ENCODE measurements at places on chromosomes 6 and 20.

DNA sequence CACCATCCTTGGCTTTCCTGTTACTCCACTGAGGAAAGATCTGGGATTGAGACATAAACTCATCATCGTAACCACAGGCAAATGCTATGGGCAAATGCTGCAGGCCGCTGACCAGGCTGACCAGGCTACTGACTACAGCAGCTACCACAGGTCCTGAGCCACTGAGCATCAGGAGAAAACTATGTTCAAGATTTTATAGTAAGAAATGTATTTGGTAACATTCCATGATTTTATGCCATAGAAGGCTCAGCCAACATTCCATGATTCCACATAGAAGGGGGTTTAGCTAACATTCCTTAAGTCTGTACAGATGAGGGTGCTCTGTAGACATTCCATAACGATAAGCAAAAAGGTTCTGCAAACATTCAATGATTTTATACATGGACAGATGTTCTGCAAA is 16.1 kb upstream of the B4GALT5 start:
- DNase-seq, result peak; percentile 81

GRCh38 chr6:25136854-25137253 is 142.3 kb upstream of the CARMIL1 start:
- DNase-seq, result no peak

DNA sequence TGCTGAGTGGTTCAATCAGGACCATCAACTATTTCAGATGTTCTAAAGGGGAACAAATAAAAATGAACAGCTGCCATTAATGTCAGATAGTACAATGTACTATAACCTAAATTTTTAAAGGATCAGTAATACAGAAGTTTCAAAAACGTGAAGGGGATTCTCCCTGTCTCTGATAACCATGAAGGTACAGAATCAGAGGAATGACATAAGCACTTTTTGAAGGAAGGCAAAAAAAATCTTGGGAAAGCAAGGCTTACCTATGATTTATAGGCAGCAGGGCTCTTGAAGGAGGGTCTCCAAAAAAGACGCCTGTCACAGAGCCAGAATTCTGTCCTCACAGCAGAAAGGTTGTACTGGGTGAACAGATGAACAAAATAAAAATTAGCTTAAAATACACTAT is 20.1 kb downstream of the DEK start:
- DNase-seq, result no peak

DNA sequence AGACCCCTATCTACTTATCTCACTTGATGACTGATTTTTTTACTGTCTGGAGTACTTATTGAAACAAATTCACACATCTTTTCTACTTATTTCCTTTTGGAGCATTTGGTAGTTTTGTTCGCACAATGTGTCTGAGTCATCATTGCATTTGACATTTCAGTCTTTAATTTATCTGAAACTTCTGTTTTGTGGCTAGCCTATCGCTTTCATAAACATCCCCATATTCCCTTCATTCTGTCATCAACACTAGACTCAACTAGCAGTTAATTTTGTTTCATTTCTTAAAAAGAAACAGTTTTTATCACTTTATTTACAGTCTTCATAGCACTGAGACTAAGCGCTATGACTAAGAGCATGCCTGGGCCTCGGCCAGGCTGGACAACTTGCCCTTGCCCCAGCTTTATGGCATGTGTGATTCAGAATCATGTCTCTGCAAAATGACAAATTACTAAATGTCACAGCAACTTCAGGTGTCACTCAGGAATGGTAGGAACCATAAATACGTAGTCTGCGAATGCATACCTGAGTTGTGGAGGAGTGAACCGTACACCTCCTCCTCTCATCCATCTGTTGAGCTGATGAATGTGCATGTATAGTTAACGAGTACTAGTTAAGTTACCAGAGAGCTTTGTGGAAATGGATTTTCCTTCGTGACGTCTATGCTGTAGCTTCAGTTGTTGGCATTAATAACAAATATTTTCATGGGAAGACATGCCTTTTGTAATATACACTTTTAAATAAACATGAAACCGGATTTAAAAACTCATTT is 16.2 kb downstream of the L3MBTL3 start:
- peak; percentile 58 for DNase-seq

DNA sequence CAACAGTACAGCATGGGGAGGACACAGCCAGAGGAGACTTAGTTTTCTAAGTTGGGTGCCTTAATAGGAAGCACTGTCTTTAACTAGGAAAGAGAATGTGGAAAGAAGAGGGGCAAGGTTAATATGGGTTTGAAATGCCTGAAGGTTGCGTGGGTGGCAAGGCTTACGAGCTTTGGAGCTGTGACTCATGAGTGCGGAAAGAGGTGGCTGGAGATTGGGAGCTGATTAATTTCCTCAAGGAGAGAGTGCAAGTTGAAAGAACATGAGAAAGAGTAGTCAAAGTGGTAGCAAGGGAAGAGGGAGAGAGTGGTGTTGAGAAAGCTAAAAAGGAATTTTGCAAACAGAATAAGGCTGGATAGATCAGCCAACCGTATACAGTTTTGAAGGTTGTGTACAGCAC is 315.1 kb upstream of the PRND start:
- DNase-seq, result peak; percentile 45

- no peak for DNase-seq
Observed at GRCh38 chr20:33481431-33481941, 8.4 kb upstream of the CBFA2T2 start.

- DNase-seq, result no peak
Observed at GRCh38 chr6:44564906-44565524, 177.5 kb downstream of the CDC5L start.

DNA sequence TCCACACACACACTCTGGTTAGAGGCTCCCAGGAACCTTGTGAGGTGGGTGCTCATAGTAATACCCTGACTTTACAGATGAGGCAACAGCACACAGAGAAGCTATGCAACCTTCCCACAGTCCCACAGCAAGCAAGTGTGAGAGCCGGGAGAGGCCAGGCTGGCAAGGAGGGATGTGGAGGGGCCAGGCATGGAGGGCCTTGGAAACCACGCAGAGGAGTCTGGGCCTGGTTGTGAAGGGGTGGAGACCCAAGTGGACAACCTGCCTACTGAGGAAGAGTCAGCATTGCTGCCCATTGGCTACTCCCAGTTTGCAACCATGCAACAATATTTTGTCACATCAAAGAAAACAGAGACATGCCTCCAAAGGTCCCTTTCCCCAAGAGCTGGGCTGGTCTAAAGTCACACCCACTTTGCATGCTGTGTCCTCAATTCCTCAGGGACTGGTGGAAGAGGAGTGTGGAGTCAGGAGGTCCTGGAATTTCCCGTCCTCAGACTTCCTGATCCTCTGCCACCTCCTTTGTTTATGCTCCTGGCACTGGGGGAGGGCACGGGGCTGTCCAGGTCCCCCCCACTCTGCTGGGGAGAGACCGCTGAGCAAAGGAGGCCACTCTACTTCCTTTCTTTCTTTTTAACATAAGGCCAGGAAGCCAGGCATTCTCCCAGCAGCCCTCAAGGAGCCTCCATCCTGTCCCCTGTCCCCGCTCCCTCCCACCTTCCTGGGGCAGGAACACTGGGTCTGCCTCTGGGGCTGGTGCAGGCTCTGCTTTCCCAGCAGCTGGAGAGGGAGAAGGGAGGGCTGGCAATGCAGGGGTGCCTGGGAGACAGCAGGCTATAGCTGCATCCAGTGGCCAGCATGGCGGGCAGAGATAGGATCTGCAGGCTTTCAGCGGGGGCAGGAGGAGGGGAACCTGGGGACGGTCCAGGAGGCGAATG is 68.3 kb downstream of the NOL4L start:
- no peak for DNase-seq

DNA sequence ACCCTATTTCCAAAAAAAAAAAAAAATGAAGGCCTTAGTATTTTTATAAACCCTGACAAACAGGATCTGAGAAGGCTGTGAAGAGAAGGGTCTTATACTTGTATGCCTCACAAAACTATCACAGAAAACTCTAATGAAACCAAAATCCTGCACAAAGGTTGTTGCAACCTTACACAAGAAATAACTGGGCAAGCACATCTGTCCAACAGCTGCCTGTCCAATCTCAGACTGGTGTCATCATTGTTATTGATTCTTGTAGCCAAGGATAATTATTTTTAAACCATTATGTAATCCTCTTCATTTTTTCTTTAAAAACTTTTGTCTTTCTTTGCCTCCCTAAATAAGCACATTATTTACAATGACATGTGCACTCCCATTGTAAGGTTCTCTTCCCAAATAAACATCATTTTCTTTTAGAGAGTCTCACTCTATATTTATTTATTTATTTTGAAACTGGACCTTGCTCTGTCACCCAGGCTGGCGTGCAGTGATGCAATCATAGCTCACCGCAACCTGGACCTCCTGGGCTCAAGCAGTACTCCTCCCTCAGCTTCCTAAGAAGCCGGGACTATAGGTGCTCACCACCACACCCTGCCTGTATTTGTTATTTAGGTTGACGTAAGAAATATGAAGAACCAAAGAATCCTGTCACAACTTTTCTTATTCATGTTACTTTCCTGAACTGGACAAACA is 697.1 kb downstream of the DOK5 start:
- DNase-seq, result no peak

- no peak for DNase-seq
Observed at GRCh38 chr6:24980507-24981385, 45.0 kb upstream of the RIPOR2 start.

- DNase-seq, result no peak
Observed at GRCh38 chr20:24033151-24033550, 44.6 kb upstream of the GGTLC1 start.

DNA sequence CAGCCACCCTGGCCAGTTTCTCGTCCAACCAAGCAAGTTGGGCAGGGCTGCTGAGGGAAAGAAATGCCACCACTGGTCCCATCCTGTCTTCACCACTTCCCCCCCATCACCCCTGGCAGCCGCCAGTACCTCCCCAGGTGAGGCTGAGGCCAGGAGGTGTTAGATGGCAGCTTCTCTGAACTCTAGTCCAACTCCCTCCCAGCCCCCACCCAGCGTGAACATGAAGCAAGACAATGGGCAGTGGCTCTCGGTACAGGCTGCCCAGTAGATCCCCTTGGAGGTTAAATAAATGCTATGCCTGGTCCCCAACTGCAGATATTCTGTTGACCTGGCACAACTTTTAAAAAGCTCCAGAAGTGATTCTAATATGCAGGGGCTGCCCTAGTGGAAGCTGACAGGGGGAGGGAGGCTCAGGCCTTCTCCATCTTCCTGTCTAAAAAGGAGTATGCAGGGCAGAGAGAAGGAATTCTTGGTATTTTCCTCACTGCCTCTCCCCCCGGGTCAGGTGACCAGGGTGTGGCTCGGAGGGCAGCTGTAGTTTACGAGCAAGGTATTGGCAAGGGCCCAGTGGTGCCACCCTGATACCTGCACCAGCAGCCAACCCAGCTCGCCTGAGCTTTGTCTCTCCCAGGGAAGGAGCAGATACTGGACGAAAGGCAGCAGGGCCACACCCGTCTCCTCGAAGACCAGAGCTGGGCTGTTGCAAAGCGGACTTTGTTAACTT is 25.7 kb downstream of the KCNK5 start:
- DNase-seq, result no peak

GRCh38 chr6:146865756-146866379 is 267.1 kb downstream of the ADGB start:
- no peak for DNase-seq

DNA sequence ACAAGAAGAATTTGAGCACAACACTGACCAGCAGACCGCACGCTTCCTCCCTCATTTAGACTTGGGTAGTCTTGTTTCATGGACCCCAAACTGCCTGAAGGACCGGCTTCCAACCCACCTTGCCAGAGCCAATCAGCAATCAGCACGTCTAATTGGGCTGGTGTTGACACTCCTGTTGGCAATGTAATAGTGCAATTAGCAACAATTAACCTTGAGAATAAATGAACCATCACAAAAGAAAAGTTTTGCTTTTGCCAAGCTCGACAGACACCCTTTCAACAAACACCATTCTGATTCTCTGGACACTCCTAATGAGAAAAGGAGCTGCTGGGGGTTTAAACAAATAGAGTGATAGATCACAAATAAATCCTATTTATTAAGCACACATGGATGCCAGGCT is 61.0 kb downstream of the EDN3 start:
- DNase-seq, result no peak

GRCh38 chr6:130890521-130890971 is 63.3 kb downstream of the SMLR1 start:
- peak; percentile 78 for DNase-seq

GRCh38 chr6:135854799-135855198 is 3.3 kb downstream of the PDE7B start:
- DNase-seq, result no peak

DNA sequence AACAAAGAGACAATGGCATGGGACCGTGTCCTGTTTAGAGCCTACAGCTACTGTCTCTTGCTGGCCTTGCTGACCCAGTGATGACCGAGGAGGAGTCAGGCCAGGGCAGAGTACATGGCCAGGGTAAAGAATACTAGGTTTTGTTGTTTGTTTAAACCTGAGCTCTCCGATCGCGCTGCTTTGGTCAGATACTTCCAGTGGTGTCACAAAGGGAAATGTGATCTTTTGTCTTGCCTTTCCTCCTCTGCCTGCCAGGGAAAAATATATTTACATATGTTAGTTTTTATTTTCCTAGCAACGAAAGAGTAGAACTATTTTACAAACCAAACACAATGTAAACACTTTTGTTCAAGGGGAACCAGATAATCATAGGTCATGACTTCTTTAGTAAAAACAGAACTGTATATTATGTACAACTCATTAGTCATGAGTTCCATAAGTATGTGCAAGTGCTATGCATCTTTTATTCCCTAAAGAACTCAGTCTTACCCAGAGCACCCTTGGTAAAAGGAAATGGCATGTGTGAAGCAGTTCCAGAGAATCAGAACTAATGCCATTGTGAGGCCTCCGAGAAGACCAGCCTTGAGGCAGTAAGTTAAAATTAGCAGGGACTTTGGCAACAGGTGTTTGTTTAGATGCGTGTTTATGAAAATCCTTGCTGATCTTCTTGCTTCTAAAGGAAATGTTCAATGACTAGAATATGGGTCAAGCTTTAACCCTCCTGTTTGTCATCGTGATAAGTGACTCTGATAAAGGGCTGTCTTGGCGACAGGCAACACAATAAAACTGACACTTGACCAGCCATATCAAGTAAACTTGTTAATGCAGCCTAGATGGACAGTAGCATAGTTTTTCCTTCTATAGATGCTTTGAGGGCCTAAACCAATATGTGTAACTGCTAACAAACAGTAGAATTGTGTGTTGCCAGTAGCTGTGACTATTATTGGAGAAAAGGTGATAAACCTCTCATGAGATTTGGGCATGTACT is 204.6 kb downstream of the NKAIN2 start:
- DNase-seq, result no peak

DNA sequence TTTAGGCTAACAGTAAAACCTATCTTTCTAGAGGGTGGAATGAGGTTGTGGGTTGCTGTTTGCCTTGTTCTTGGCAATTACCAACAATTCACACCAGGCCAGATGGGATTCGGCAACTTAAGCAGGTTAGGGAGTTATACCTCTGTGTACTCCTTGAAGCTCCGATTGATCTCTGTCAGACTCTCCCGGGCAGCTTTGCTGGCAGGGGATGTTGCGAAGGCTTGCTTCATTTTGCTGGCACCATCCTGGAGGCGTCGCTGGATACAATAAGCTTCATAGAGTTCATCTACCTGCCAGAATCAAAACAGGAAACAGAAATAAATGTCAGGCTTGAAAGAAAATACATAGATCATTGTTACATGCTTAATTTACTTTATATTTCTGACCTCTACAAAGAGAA is 66.4 kb upstream of the ARMH2 start:
- no peak for DNase-seq

- DNase-seq, result no peak
Observed at GRCh38 chr6:106801256-106801655, 171.9 kb downstream of the QRSL1 start.

All from AG04449 (cell line).